Fibroblast of gingiva (primary cell): ENCODE measurements at places on chromosomes 2 and 18.

DNA sequence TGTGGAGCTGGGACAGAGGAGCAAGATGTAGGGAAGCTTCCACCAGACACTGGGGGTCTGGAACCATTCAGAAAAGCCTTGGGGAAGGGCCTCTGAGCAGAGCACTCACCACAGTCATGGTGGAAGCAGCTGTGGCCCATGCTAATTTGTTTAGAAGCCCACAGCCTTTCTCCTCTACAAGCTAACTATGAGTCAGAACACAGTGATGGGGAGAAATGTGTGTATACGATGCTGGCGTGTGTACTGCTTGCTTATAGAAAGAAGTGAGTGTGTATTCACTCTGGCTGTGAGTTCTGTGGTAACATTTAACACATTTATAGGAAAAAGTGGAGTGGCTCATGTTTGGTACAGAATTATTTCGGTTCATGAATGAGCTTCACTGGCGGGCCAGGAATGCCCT lies 157.0 kb upstream of the ACAA2 start:
- DNase-seq: no peak

DNA sequence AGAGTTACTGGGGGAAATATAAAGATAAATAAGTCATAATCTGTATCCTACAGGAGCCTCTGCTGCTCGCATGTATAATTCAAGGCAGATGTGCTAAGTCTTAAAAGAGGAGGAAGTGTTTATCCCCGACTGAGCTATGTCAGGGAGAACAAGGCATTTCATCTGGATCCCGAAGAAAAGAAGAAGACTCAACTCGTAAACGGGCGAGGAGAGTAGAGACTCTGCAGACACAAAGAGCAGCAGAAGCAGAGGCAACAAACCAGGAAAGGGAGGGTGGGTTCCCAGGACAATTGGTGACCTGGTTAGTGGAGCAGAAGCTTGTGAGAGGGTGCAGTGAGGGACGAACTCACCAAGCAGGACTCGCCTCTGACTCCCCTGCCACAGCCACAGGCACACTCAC lies 368.6 kb downstream of the EIPR1 start:
- DNase-seq: no peak

DNA sequence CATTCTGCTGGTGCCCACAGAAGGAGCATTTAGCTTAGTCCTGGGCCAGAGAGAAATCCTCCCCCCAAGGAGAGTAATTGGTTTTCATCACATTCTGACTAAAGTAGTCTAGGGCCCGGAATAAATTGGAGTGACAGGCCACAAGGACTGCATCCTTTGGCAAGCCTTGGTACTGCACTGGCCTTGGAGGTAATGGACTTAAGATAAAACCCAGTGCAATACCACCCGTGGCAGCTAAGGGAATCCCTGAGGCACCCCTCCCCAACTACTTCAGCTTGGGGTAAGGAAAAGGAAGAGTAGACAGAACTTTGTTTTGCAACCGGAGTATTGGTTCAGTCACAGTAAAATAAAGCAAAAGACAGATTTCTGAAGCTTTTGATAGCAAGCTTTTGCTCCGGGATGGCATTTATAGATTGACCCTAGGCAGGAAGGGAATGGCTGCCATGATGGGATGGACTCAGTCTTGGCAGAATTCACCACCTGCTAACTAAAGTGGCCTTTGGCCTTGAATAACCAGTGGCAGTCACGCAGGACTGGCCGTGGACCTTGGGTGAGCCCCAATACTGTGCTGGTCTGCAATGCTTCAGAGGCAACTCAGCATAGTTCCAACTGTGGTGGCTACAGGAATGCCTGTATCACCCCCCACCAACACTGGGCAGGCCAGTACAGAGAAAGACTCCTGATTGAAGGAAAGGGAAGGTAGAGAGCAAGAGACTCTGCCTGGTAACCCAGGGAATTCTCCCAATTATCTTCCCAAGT lies 14.1 kb downstream of the ORC4 start:
- no peak for DNase-seq

- peak; percentile 52 for DNase-seq
These were observed 87.5 kb upstream of the CTAGE1 start for GRCh38 chr18:22505141-22505591.

GRCh38 chr18:51623653-51624052 lies 426.2 kb upstream of the MEX3C start:
- no peak for DNase-seq

DNA sequence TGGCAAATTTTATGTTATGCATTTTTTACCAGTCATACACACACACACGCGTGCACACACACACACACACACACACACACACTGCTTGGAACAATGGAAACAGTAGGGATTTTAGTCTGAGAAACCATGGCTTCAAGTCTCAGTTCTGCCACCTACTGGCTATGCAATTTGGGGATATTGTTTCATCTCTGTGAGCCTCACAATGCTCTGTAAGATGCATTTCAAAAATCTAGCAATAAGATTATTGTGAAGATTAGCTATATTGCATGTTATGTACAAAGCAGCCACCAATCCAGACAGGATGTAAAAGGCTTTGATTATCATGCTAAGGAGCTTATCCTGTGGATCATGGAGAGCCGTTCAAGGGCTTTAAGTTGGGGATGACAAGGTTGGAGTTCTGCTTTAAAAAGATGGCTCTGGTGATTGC lies 401.4 kb downstream of the NBAS start:
- peak; percentile 51 for DNase-seq

DNA sequence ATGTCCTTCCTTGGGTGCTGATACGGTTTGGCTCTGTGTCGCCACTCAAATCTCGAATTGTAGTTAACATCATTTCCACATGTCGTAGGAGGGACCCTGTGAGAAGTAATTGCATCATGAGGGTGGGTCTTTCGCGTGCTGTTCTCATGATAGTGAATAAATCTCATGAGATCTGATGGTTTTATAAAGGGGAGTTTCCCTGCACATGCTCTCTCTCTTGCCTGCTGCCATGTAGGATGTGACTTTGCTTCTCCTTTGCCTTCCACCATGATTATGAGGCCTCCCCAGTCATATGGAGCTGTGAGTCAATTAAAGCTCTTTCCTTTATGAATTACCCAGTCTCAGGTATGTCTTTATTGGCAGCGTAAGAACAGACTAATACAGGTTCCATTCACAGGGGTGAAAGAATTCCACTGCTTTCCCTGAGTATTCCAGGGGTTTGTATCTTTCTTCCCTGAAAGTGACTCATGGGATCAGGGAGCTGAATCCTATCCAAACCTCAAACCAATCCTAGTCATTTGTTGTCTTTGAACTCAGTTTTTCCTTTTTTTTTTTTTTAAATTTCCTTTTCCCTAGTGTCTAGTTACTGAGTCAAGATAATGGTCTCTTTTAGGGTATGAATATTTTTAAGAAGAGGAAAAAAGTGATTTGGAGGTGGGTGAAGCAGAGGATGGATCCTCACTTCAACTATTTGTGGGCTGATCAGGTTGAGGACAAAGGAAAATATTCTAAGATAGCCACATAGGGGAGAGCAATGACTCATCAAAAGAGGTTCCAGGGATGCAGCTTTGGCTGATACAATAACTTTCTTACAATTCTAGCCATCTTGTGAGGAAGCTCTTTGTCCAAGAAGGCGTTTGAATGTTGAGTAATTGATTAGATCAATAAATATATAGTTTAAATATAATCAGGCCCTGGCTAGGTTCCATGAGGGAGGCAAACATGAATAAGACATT lies 19.5 kb upstream of the KCNE4 start:
- no peak for DNase-seq

DNA sequence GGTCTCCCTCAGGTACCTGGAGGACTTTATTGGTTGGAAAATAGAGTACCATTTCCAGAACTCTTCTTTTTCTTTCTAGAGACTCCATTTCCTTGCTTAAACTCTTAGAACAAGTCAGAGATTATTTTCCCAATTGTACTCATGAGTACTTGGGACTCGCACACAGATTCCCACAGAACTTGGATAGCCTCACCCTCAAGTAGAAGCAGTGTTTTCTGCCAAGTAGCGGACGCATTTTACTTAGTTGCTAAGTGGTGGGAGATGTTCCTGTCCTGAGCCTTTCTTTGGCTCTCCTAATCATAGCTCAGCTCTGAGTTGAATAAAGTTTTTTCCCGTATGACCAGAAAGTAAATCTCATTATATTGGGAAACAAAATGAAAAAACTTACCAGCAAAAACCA lies 17.2 kb downstream of the SLC30A3 start:
- no peak for DNase-seq

GRCh38 chr18:58657494-58657893 lies 13.8 kb upstream of the MALT1 start:
- no peak for DNase-seq

DNA sequence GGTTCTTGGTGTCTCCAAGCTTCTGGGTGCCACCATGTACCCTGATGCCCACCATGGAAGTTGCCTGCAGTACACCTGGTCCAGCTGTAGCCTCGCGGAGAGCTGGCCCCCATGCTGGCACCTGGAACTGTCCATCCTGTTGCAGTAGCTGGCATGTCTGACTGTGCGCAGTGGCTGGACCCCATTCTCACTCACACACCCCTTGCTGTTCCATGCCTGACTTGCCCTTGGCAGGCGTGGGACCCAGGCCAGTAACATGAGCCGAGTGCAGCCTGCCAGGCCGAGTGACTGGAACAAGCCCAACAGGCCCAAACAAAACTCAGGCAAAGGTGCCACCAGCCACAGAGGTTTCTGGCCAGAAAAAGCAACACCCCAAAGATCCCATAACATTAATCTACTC lies 73.8 kb downstream of the NEURL3 start:
- DNase-seq: no peak

DNA sequence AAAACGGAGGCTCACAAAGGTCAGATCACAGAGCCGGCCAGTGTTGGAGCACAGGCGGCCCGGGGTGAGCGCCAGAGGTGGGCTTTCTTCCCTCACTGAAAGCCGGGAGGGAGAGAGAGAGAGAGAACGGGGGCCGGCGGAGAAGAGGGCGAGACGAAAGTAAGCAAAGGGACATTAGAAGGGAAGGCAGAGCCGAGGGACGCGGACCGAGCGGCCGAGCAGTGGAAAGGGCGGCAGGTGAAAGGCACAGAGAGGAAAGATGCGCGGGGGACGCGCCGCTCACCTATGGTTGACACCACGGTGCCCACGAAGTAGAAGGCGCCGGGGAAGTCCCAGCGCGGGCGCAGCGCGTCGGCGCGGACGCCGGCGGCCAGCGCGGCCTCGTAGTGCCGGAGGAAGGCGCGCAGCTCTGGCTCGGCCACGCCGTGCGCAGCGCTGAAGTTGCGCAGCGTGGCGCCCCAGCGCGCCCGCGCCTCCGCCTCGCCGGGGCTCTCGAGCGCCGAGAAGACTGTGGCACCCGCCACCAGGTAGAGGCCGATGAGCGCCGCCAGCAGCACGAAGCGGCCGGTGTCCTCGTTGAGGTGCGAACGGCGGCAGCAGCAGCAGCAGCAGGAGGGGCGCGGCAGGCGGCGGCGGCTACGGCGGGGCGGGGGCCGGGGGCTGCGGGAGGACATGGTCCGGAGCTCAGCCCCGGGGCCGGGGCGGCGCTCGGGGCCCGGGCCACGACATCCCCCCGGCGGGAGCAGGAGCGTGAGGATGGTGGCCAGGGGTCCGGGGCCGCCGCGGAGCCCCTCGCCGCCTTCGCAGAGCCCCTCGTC lies 166.9 kb downstream of the MSH2 start:
- no peak for DNase-seq

DNA sequence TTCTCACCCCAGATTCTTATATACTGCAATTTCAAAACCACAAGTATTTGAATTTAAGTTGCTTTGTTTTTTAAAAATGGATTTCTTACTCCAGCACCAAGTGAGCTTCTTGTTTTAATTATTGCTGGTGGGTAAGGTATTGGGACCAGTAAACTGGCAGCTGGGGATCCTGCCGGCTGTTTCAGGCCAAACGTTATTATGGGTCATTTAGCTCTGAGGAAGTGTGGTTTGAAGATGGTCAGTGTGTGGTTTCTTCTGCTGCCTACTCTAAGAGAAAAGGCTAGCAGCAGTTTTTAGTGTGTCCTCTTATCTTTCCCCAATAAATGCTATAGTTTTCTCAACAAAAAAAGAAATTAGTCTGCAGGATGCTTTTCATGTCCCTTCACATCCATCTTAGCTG lies 30.6 kb downstream of the CFAP221 start:
- no peak for DNase-seq

- no peak for DNase-seq
These were observed 30.9 kb upstream of the EGR4 start for GRCh38 chr2:73324126-73324725.

- DNase-seq: no peak
These were observed 167.9 kb downstream of the CCDC102B start for GRCh38 chr18:68965817-68966216.

GRCh38 chr2:71143782-71144181 lies 13.3 kb downstream of the MPHOSPH10 start:
- DNase-seq: no peak

DNA sequence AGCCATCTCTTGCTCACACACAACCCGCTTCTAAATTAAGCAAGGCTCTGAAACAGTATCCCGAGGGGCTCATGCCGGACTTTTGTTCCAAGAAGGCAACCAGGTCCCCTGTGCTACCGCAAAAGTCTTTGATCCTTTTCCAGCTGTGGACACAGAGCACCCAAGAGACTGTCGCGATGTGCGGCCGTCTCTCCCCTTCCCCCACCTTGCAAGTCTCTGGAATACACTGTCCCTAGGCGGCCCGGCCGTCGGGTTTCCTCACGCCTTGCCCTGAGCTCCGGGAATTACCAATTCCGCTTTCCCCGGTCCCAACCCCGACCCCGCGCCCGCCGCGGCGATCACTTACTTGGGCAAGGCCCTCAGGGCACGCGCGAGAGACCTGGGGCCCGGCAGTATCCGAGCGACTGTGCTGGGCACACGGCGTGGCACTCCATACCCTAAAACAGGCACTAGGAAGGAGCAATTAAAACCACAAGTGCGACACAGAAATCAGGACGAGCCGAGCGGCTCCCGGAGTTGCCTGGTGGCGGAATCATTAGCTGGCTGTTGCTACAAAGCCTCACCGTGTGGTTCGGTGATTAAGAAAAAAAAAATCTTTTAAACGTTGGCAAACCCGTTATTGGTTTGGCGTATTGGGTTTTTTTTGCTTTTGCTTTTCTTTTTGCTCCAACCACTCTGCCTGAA lies 2.2 kb upstream of the DLX1 start:
- DNase-seq: peak; percentile 54

GRCh38 chr18:26335156-26335555 lies 108.9 kb downstream of the TAF4B start:
- peak; percentile 42 for DNase-seq

- no peak for DNase-seq
These were observed 179.4 kb downstream of the MYCN start for GRCh38 chr2:16119741-16120140.

- DNase-seq: no peak
These were observed 122.1 kb downstream of the TMEM17 start for GRCh38 chr2:62383846-62384245.

GRCh38 chr18:840023-840408 lies 28.0 kb upstream of the YES1 start:
- no peak for DNase-seq

- DNase-seq: no peak
These were observed 47.0 kb downstream of the COBLL1 start for GRCh38 chr2:164794432-164795231.

DNA sequence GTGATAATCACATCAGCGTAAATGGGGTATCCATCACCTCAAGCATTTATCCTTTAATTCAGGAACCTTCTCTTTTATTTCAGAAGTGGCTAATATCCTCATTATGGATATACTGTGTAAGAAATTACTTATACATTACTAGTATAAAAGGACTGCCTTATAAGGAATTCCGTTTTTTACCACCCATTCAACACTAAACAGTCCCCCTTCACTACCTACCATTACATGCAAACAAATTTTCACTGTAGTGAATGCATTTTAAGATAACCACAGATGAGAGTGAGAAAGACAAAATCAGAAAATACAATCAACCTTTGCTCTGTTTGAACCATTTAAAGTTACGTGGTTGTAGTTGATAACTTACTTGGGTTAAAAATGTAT lies 551.2 kb downstream of the RNF144A start:
- no peak for DNase-seq

- DNase-seq: no peak
These were observed 64.4 kb downstream of the CD8B2 start for GRCh38 chr2:106551417-106552130.
